ENCODE measurements at places on chromosomes 2 and 18.
A peak's percentile ranks its signal among the peaks of the same experiment; 100 is the strongest.

DNA sequence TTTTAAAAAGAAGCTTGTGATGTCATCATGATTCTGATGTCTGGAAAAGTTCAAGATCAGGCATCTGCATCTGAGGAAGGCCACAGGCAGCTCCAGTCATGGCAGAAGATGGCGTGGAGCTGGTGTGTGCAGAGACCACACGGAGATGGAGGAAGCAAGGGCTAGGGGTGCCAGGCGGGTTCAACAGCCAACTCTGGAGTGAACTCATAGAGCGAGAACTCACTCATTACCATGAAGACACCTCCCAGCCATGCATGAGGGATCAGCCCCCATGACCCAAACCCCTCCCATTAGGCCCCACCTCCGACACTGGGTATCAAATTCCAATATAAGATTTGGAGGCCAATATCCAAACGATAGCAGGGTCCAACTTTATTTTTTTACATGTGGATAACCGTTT lies 61.6 kb downstream of the KCNG2 start:
- DNase-seq = no peak

DNA sequence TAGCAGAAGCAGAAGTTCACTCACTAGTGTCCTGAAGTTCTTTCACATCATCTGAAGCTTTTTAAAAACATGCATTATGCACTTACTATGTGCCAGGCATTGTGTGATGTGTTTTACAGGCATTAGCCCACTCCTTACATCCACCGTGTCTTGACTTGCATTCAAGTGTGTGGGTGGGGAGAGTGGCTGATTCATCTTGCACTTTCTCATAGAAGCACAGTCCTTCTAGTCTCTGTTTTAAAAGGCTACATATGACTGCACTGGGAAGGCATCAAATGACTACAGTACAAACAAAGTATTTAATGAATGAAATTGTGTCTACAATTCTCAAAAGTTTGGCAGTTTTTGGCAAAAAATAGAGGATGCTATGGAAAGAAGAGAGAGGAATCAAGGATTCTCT lies 21.6 kb upstream of the DSC3 start:
- DNase-seq = no peak

DNA sequence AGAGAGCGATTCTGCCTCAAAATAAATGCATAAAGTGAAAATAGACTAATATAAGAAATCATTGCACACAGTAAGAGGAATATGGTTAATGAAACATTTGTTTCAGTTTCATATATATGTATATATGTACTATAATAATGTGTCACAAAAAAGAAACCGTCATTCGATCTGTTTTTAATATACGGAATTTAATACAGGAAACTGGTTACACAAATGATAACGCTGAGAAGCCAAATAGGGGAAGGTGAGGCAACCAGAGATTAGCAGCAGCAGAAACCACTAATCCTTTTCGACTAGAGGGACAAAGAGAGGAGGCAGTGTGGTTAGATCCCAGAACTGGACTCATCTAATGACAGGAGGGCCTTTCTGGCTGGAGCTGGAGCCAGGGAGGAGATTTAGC lies 64.2 kb upstream of the GREB1L start:
- no peak for DNase-seq

DNA sequence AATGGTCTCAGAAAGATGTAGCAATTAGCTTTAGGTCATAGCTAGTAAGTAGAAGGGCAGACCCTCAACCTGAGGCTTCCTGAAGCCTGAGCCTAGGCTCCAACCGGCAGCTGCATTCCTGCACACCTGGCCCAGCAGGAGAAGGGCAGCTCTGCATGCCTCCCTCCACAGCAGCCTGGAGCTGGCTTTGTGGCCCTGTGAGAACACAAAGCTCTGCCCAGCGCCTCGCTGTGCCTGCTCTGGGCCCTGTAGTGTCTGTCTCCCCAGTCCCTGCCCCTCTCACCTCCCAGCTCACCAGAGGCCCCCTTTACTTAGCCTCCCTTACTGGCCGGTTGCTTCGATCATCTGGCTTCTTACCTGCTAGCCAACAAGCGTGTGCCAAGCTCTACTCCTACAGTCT lies 6.7 kb downstream of the TMEM214 start:
- no peak for DNase-seq

- DNase-seq = peak; percentile 89
Observed at GRCh38 chr2:97995734-97996624, at the start of gene TMEM131. Gene TMEM131 (minus strand): TSS chr2:97995948. CDS start chr2:97995662, 286 bp downstream.

DNA sequence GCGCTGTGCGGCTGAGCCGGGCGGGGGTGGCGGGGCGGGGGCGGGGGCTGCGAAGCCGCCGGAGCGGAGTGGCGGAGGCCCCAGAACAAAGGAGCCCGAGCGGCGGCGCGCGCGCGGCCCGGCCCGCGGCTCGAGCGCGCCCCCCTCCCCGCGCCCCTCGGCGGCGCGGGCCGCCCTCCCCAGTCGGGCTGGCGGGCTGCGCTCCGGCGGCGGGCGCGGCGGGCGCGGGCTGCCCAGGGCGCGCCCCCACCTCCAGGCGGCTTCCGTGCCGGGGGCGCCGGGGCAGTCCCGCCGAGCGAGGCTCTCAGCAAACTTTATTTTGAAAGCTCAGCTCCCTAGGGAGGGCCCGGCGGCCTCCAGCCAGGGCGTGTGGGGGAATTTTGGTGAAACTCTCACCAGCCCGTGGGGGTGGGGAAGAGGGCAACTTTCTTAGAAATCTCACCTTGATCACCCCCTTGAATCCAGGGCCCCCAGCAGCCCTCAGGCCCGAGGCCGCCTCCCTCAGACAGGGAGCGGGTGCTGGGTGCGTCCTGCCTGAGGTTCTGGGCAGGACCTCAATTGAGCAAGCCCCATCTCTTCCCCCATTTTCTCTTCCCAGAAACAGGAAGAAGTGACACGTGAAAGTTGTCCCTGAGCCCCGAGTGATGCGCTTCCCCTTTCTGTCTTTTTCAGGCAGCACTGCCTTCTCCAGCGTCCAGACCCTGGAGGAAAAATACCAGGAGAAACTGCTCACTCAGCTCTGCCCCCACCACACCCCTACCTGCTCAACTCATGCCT lies 786 bp downstream of the TET3 start:
- peak; percentile 44 for DNase-seq

DNA sequence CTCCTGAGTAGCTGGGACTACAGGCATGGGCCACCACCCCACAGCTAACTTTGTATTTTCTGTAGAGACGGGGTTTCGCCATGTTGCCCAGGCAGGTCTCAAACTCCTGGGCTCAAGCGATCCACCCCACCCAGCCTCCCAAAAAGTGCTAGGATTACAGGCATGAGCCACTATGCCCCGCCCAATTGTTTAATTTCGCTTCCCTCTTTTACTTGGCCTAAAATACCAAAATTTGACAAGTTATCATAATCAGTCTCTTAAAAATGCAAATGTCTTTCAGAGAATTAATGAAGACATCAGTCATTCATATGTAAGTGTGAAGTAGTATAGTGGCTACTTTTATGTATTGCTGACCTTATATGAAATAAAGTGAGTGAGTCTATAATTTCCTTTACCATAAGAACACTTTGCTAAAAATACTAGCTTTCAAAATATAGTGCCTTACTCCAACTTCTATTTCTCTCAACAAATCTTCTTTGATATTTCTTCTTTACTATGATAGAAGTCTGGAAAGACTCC lies 9.8 kb downstream of the FBXO11 start:
- DNase-seq = no peak

GRCh38 chr2:95058989-95059641 lies 33.6 kb downstream of the MAL start:
- no peak for DNase-seq

- peak; percentile 20 for DNase-seq
Observed at GRCh38 chr2:101114815-101115214, 36.4 kb downstream of the TBC1D8 start.

GRCh38 chr2:175842996-175843395 lies 159.1 kb downstream of the LNPK start:
- no peak for DNase-seq

- no peak for DNase-seq
Observed at GRCh38 chr2:62800618-62801017, 95.1 kb downstream of the EHBP1 start.

DNA sequence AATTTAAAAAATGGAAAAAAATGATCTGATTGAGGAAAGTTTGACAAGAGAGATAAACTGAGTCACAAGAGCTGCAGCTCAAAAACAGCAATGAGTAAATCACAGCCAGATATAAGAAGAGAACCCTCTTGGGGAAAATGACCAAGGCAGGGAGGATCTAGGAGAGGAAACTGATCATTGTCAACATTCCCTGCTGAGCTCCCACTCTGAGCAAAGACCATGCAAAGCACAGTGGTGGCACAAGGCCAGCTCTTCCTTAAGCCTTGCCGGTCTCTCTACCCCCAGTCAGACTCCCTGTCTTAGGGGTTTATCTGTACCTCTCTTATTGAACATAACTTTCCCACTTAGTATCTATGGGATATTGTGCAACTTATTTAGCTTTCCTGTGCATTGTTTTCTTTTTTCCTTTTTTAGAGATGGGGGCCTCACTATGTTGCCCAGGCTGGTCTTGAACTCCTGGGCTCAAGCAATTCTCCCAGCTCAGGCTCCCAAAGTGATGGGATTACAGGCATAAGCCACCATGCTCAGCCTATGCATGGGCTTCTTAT lies 54.0 kb upstream of the PPP1CB start:
- DNase-seq = no peak

GRCh38 chr2:143640826-143641225 lies 511.6 kb downstream of the ARHGAP15 start:
- no peak for DNase-seq

DNA sequence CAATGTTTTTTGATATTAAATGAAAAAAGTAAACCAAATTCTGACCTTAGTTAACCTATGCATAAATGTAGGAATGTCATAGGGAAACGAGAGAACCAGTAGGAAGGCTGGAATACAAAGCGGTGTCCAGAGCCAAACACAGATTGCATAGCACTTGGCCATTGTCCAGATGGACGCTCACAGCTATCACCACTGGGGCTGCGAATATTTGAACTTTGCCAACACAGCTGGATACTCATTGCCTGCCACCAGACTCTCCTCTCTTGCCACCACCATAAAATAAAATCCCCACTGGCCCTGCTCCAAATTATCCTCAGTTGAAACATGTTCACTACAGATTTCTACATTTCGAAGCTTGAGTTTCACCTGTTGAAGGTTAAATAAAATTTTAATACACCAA lies 159.3 kb upstream of the GULP1 start:
- peak; percentile 31 for DNase-seq

GRCh38 chr2:121085801-121086200 lies 199.2 kb downstream of the TFCP2L1 start:
- no peak for DNase-seq

- no peak for DNase-seq
Observed at GRCh38 chr2:216661639-216662375, 28.6 kb downstream of the IGFBP2 start.

DNA sequence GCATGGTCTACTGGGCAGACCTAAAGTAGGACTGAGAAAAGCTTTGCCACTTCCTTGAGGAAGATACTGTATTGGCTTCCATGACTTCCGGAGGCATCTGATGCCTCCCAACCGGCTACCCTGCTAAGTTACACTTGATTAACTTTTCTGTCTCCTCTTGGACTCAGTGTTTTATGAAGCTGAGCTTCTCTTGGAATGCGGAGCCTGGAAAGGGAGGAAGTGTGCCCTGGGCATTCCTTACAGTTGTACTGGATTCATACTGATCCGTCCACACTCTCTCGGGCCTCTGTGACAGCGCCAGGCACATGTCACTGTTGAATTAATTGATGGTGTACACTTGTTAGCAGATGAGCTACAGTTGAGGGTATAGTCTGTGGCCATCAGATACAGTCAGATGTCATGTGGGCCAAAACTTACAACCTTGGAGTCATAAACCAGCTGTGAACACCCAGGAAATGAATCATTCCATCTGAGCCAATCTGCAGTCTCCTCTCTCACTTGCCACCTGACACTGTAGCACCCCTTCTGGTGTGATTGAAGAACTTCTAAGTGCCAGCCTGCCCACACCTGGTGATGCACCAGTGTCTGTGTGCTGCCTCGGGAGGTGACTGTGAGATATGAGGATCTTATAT lies 122.5 kb downstream of the FHOD3 start:
- no peak for DNase-seq

GRCh38 chr2:40189881-40190280 lies 262.0 kb downstream of the SLC8A1 start:
- DNase-seq = no peak

DNA sequence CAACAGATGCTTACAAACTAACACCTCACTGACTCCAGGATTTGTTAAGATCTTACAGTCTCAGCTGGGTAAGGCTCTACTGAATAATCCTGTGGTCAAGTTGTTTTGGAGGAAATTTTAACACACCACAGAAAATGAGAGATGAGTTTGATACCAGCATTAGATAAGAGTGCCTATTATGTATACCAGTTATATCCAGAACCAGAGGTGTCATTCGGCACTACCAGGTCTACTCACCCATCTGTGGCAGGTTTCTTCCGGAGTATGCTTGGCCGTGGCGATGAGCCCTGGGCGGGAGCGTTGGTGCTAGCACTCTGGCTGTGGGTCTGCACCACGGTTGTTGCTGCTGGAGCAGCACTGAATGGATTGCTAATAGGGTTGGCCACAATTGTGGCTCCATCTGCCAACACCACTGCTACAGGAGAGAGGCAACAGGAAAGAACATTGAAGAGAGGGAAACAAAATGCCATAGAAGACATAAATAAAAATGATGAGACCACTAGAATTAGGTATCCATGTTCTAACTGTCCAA lies 41.2 kb downstream of the SAP130 start:
- peak; percentile 15 for DNase-seq

Measured in hippocampal formation (tissue), 2 donors.